Activated CD8-positive, alpha-beta memory T cell treated with anti-CD3 and anti-CD28 coated beads for 24 hours (primary cell): ENCODE measurements at places on chromosomes 3 and 15.

DNA sequence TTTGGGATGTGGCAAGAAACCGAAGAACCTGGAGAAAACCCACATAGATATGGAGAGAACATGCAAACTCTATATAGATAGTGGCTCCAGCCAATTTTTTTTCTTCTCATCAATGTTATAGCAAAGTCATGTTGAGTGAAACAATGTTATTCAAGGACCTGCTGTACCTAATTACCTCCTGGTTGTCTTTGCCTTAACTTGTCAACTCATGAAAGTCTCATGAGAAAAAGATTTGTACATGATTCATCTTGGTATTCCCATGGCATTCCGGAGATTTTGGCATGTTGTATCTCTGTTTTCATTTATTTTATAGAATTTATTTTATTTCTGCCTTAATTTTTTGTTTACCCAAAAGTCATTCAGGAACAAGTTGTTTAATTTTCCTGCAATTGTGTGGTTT is 303.8 kb upstream of the CDIN1 start:
- no peak for DNase-seq

GRCh38 chr15:52803467-52804306 is 13.6 kb upstream of the ONECUT1 start:
- no peak for DNase-seq

DNA sequence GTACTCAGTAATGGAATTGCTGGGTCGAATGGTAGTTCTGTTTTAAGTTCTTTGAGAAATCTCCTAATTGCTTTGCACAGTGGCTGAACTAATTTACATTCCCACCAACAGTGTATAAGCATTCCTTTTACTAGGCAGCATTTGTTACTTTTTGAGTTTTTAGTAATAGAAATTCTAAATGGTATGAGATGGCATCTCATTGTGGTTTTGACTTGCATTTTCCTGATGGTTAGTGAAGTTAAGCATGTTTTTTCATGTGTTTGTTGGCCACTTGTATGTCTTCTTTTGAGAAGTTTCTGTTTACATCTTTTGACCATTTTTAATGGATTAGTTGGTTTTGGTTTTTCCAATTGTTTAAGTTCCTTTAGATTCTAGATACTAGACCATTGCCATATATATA is 28.4 kb downstream of the TP63 start:
- no peak for DNase-seq

GRCh38 chr15:70609889-70610288 is 153.5 kb downstream of the UACA start:
- DNase-seq = no peak

DNA sequence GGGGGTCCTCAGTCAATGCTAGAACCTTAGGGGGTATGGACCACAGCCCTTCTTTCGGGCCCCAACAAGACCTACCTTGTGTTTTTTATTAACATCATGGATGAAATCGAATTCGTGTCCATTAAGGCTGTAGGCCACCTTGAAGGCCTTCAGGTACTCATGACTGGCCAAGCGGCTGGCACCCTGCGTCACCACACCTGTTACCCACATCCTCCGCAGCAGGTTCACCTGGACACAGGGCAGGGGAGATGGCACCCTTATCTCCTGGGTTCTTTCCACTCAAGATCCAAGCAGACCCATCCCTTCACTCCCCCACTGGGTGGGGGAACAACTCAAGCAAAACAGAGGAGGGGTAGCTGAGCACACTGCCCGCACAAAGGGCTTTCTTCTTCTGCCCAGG is 6.6 kb downstream of the MFGE8 start:
- DNase-seq = no peak

DNA sequence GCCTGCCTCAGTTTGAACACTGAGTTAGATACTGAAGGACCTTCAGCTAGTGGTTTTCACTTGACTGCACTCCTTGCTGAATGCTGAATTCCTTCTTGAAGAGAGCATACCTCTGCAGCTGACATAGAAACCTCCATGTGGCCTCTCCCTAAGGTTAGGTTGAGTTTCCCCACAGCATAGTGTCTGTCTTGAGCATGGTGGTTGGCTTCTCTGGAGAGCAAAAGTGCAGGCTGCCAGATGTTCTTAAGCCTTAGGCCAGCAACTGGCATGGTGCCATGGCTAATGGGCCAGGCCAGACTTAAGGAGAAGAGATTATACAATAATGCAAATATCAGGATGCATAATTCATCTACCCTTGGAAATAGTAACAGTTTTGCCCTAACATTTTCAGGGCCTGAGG is 545.6 kb upstream of the ZNF385D start:
- DNase-seq = no peak

- no peak for DNase-seq
Measured at GRCh38 chr3:87046241-87046640, 55.3 kb upstream of the VGLL3 start.

DNA sequence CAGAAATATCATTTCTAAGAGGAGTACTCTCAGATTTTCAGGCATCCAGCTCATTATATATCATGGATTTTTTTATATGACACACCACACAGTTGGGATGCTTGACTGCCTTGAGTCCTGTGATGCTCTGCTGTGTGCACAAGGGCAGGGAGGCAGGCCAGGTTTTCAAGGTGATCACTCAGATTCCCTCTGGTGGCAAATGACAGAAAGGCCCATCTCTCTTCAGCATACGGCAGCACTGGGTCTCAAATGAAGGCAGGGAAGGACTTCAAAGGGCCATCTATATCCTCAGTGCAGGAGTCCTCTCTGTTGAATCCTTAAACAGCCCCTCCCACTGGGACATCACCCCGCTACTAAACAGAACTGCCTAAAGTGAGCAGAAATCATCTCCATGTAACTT is 54.8 kb upstream of the MYO5C start:
- DNase-seq = no peak

DNA sequence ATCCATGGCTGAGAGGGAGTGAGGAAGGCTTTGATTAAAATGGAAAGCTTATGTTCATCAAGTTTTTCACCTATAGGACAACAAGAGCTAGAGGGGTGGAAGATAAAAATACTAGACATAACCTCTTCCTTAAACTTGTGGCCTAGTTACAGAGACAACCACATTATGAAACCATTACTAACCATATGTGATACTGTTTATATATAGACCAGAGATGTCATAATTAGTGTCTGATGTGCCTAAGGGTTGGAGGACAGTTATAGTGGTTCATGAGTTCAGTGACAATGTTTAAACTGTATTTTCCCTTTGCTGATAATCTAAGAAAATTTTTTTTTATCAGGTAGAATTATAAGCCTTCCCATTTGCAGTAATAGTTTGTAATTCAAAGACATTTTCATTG is 23.7 kb downstream of the PHLDB2 start:
- DNase-seq = no peak

DNA sequence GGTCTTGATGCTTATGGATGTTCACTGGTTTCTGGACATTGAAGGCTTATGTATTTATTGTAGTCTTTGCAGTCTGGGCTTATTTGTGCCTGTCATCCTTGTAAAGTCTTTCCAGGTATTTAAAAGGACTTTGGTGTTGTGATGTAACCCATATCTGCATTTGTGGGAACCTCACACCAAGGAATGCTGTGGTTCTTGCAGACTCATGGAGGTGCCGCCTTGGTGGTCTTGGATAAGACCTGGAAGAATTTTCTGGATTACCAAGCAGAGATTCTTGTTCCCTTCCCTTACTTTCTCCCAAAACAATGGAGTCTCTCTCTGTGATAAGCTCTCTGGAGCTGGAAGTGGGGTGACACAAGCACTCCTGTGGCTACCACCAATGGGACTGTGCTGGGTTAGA is 363.5 kb upstream of the NECTIN3 start:
- DNase-seq = no peak

DNA sequence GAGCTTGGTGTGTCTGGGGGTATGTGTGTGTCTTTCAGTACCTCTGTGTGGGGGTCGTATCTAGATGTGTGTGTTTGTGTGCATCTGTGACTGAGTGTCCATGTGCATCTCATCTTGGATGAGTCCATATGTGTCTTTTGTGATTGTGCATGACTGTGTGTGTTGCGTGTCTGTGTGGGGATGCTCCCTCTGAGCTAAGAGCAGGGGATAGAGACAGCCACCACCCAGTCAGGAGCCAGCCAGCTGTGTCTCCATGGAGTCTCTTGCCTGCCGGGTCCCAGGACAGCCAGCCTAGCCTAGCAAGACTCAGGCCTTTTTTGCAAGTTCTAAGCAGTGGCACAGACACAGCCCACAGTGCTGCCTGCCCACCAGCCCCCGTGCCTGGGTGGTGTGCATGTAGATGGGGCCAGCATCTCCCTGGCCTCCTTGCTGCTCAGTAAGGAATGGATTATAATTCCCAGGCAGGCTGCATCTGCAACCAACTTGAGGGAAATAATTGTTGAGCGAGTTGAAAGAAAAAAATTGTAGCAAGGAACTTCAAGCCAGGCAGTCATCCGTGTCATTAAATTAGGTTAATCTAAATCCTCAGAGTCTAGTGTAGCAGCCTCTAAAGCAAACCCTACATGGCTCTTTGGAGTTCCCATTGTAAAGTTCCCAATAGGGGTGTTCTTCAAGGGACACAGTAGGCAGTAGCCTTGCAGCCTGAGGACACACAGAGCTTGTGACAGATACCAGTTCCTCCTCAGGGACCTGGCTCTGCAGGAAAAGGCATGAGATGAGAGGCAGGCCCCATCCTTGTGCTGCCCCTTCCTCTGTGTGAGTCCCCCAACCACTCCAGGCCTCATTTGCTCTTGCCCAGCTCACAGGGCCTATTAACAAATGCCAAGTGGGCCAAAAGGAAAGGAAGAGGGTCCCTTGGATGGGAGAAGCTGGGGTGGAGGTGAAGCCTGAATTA is 35.9 kb upstream of the MRPS22 start:
- no peak for DNase-seq

- no peak for DNase-seq
Measured at GRCh38 chr15:58777107-58777506, 6.0 kb downstream of the MINDY2 start.

- DNase-seq = no peak
Measured at GRCh38 chr15:65994832-65995231, 125.5 kb downstream of the RAB11A start.

- no peak for DNase-seq
Measured at GRCh38 chr3:167450195-167450594, 23.6 kb downstream of the SERPINI2 start.

- peak; percentile 33 for DNase-seq
Measured at GRCh38 chr15:26038693-26039092, 175.6 kb upstream of the ATP10A start.

DNA sequence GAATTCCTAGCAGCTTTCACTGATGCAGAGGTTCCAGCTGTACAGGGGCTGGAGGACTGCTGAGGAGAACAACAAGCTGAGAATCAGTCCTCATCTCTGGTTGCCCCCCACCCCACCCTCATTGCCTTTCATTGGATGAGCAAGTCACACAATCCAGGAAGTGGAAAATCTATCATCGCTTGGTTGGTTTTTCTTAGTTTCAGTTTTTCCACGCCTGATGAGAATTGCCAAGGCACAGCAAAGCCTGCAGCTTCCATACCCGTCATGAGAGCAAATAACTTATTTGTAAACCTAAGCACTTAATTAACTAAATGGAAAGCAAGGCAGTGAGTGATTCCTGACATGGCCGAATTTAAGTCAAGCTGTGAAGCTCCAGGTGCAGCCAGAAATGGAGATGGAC is 21.4 kb upstream of the LIPC start:
- DNase-seq = peak; percentile 65

GRCh38 chr3:102036472-102036871 is 187.2 kb downstream of the NFKBIZ start:
- DNase-seq = no peak

GRCh38 chr3:58122936-58123700 is 87.7 kb downstream of the DNASE1L3 start:
- no peak for DNase-seq

DNA sequence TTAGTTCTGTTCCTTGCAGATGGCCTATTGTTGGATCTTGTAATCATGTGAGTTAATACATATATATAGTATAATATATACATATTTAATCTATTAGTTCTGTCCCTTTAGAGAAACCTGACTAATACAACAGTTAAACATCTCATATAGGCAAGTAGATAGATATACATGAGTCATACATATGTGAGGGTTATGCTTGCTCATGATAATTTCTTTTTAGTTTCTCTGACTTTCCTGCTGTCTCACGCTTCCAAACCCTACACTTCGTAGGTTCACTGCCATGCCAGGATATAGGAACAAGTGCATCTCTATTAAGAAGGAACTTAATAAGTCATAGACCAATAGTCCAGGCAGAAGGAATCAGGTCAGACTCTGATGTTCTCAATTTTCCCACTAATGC is 16.8 kb upstream of the CLDN16 start:
- no peak for DNase-seq

DNA sequence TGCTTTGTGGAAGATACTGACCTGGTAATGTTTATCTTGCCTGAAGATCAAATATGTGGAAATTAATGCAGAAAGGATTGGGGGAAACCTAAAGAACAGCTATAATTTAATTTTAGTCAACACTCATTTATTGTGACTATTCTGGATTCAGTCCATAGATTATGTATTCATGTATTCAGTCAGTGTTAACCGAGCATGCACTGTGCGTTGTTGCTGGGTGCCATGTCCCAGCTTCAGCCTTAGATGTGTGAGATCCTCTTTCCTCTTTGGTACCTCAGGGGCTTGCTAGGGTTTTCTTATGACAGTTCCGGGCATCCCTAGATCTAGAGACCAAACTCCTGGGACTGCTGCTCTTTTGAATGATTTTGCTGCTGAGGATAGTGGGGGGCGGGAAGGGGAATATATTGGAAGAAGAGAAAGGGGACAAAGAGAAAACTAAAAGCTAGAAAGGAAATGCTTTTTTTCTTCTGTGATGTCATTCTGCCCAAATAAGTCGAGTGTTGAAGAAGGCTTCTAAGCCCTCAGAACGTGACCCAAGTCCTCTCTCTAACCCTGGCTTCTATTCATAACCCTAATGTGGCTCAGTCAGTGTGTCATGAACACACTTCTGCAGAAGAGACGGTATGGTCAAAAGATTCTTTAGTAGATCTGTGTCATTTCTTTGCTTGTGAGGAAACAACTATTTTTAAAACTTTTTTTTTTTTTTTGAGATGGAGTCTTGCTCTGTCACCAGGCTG is 33.5 kb downstream of the STARD9 start:
- no peak for DNase-seq

DNA sequence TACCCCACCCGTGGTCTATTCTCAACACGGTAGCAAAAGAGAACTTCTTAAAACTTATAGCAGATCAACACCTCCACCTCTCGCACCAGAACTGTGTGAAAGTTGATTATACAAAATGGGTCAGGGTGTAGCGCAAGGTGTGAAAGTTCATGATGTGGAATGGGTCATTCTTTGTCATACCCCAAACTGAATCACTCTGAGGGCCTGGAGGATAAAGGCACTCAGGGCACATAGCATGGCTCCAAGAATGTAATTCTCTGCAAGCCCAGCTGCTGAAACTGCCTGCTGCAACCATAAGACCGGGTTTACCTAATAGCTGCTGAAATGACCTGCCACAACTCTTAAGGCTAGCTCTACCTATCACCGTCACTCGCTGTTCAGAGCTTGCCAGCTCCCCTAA is 70.0 kb downstream of the FOXP1 start:
- no peak for DNase-seq

DNA sequence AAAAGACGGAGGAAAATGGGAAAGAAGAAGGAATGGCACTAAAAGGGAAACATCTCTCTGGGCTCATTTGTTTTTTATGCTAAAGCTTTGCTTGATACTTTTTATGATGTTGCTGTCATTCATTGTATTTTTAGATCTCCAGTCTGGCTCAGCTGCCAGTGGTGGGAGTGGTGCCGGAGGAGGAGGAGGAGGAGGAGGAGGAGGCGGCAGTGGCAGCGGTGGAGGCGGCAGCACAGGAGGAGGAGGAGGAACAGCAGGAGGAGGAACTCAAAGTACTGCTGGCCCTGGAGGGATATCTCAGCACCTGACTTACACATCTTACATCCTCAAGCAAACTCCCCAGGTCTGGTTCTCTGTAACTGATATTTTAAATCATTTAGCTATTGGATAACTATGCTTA is 49.6 kb downstream of the MAP6D1 start:
- DNase-seq = no peak
